Left lung (tissue), 14 donors: ENCODE measurements at places on chromosomes 7 and 10. TPM values are rescaled to one million over a fixed set of nuclear protein-coding genes. Genes with fewer than 3 reads are reported as not detected.
A peak's percentile ranks its signal among the peaks of the same experiment; 100 is the strongest.

DNA sequence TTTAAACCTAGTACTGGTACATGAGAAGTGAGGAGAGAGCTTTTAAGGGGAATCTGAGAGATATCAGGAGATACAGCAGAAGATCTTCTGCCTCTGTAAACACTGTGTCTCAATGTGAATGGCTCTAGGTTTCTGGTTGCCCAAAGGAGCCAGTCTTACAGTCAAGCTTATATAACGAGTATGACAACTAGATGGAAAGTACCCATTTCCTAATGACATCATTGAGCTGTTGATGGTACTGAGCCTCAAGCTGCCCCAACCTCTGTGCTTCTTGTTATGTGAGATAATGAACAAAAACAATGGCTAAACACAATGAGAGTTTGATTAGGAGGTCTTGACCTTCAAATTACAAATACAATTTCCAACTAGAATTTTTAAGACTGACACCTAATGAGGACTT is 451.5 kb downstream of the SORCS1 start:
- no peak for DNase-seq

GRCh38 chr7:86784765-86785164 is 141.1 kb downstream of the GRM3 start:
- DNase-seq, result no peak

The OR2A7 gene
- polyA plus RNA-seq, result 17.3 TPM

The ACHE gene
- 1.6 TPM for polyA plus RNA-seq

The NEUROD6 gene
- polyA plus RNA-seq, result 0.17 TPM

- DNase-seq, result no peak
These were observed 27.9 kb upstream of the HPS1 start for GRCh38 chr10:98474628-98475027.

GRCh38 chr10:92122941-92123450 is 167.9 kb downstream of the CPEB3 start:
- no peak for DNase-seq

DNA sequence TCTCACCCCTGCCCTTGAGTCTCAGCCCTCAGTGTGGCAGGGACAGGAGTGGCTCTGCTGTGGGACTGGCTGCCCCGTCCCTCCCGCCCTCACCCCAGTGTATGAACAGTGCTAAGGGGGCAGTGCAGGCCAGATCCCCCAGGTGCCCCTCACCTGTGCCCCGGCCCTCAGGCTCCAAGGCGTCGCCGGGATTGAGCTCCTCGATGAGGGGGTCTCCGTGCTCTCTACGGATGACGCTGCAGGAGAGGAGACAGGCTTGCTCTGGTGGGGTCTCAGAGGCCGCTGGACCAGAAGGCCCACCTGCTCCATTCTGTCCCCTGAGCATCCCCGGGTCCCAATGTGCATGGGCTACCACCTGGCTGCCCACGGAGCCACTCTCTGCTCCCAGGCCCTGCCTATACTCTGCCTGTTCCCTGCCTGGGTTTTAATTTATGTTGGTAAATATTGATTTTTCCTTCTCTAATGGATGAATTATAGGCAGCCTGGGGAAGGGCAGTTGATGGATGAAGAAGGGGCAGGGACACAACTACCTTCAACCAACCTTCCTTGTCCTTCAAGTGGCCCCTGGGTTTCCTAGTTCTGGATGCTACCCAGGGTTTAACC is 47.2 kb downstream of the GOLGA7B start:
- DNase-seq, result no peak

- DNase-seq, result no peak
These were observed 128.7 kb downstream of the ELAPOR2 start for GRCh38 chr7:86930554-86931307.

The TMEM178B gene
- polyA plus RNA-seq, result 3.3 TPM

- DNase-seq, result peak; percentile 26
These were observed 43.0 kb downstream of the SCRN1 start for GRCh38 chr7:29946428-29947186.

The NPY4R gene
- polyA plus RNA-seq, result 0.38 TPM

DNA sequence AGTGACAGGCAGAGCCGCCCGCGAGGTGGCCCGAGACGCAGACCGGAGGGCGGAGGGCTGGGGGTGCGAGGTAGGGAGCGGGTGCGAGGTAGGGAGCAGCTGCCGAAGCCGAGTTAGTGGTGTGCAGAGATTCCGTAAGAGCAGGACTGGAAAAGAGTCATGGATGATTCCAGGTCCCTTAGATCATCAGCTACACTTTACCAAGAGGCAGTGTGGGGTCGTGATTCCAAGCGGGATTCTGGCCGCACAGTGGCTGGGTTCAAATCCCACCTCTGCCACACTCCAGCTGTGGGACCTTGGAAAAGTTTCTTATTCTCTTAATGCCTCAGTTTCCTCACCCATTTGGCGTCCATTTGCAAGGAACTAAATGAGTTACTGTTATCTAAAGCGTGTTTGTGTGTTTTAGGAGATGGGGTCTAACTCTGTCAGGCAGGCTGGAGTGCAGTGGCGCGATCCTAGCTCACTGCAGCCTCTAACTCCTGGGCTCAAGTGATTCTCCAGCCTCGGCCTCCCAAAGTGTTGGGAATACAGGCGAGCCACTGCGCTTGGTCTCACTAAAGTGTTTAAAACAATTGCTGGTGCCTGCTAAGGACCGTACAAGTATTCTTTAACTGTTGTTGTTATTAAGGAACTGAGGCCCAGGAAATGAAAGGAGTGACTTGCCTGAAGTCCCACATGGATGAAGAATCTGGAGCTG is 1.1 kb downstream of the NDUFB2 start:
- DNase-seq, result no peak

DNA sequence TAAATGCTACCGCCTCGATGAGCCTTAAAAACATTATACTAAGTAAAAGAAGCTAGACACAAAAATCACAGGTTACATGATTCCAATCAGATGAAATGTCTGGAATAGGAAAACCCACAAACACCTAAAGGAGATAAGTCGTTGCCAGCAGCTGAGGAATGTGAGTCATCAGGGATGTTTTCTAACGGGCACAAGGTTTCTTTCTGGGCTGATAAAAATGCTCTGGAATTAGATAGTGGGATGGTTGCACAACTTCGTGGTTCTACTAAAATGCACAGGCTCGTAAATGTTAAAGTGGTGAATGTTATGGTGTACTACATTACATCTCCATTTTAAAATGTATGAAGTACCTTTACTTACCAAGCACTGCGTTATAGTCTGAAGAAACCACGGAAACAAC is 9.7 kb downstream of the ABLIM1 start:
- no peak for DNase-seq

GRCh38 chr7:107147464-107148393 is 21.1 kb upstream of the HBP1 start:
- no peak for DNase-seq

- DNase-seq, result no peak
These were observed 42.0 kb downstream of the GOLGA7B start for GRCh38 chr10:97891497-97892167.

- no peak for DNase-seq
These were observed 51.2 kb upstream of the NXPH1 start for GRCh38 chr7:8382004-8382730.

DNA sequence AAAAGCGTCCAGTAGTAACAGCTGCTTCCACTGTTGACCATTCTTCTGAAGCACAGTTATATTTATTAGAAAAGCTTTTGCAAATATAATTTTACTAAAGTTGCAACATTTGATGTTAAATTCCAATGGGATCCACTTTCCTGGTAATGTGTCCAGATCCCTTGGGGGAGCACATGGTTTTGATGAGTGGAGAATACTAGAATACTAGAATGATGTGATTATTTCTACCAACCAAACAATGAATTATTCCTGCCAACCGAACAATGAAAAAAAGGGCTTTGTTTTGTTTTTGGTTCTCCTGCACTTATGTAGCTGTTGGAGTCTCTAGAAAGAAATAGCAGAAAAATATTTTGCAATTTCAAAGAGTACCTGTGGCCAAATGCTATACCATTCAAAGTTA is 59.1 kb downstream of the BPGM start:
- no peak for DNase-seq

GRCh38 chr10:117364110-117364960 is 10.9 kb downstream of the PDZD8 start:
- no peak for DNase-seq

The GLI3 gene
- polyA plus RNA-seq, result 30.7 TPM

The COL28A1 gene
- polyA plus RNA-seq, result 2.1 TPM

The WNT8B gene
- 0.09 TPM for polyA plus RNA-seq

DNA sequence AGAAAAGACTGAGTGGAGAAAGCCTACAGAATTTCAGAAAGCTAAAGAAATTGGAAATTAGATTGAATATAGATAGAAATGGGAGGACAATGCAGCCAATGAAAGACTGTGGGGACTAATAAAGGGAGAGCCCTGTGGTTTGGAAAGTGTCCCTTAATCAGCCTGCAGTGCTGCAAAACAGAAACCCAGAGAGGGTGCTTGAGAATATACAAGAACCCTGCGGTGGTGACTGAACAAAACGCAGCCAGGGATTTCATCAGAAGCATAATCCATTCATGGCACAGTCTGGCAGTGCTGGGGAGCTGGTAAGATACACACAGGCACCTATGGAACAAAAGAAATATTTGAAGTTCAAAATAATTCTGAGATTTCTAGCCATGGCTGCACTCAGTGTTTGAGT is 19.1 kb downstream of the CEP41 start:
- DNase-seq, result no peak

The OR2F1 gene
- 0.44 TPM for polyA plus RNA-seq

The EFCAB10 gene
- 6.3 TPM for polyA plus RNA-seq

- no peak for DNase-seq
These were observed 2.4 kb downstream of the UROS start for GRCh38 chr10:125820701-125821100.

GRCh38 chr7:94436700-94437099 is 42.0 kb downstream of the COL1A2 start:
- DNase-seq, result no peak

The EPO gene
- 0.28 TPM for polyA plus RNA-seq

GRCh38 chr10:124210263-124210662 is 116.9 kb upstream of the CHST15 start:
- no peak for DNase-seq

DNA sequence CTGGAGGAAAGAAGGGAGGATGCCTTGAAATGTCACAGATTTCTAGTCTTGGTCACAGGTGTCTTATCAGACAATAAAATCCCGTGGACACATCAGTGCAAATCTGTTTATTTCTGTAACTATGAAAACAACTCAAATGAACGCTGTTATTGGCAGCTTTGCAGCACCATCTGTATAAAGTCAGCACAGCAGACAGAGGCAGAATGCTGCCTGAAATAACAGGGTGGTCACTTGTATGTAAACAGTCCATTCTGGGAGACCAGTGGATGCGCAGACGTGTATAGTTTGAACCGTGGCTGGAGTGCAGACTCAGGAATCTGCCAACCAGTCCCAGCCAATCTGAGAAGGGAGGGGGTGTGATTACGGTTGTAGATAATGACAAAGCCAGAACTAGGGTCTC is 54.8 kb downstream of the SEC23IP start:
- DNase-seq, result peak; percentile 28

DNA sequence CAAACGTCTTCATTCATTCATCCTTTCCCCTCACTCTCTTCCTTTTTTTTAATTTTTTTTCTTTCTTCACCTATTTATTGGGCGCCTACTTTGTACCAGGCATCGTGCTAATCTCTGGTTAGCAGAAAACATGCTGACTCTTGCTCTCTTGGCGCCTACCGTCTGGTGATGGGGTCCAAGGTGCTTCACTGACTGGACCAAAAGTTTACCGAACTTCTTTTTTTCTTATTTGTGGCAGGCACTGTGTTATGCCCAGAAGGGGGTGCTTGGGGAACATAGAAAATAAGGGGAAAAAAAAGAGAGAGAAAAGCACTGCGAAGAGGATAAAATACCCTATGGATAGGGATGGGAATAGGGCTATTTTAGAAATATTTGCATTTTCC is 505 bp upstream of the FAM204A start:
- DNase-seq, result no peak

- no peak for DNase-seq
These were observed 80.6 kb downstream of the GSAP start for GRCh38 chr7:77335581-77335980.

The ADIRF gene
- 12.8 TPM for polyA plus RNA-seq

- DNase-seq, result no peak
These were observed 140.1 kb upstream of the UNC5B start for GRCh38 chr10:71072131-71072822.

GRCh38 chr7:14894826-14895225 is 7.7 kb downstream of the DGKB start:
- DNase-seq, result no peak

The FRMD4A gene
- 53.1 TPM for polyA plus RNA-seq

DNA sequence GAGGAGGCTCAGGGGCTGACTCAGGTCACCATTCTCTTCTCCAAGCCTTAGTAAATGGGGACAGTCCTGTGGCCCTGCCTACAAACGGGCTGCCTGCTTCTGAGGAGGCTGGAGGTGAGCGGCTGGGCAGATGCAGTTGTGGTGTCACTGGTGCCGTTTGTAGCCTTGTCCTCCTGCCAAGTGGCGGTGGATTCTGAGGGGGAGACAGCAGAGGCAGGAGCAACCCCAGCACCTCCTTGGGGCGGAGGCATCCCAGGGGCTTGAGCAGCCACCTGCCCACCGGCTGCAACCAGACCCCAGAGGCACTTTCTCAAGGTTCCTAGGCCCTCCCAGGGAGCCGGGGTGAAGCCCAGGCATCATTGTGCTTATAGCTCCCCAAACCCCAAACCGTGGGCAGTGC is 112.5 kb downstream of the ZMIZ1 start:
- DNase-seq, result peak; percentile 49

The CAMK2G gene
- polyA plus RNA-seq, result 34.2 TPM

DNA sequence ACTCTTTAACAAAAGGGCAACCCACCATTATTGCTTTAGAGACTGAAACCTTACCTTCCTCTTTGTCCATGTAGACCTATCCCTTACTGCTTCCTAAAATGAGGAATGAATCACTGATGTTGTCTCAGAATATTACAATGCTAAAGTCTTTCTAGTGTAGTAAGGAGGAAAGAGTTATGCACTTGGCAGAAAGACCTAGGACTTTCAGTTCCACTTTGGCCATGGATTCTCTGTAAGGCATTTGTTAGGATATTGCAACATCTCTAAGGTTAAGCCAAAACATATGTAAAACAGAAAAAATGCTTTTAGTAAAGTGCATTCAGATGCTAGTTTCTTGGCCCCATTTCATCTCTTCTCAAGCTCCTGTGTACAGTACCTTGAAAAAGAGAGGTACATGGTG is 230.9 kb downstream of the PARD3 start:
- DNase-seq, result no peak

The TMEM229A gene
- 1.4 TPM for polyA plus RNA-seq

- no peak for DNase-seq
These were observed 11.4 kb downstream of the STK31 start for GRCh38 chr7:23721456-23721855.

DNA sequence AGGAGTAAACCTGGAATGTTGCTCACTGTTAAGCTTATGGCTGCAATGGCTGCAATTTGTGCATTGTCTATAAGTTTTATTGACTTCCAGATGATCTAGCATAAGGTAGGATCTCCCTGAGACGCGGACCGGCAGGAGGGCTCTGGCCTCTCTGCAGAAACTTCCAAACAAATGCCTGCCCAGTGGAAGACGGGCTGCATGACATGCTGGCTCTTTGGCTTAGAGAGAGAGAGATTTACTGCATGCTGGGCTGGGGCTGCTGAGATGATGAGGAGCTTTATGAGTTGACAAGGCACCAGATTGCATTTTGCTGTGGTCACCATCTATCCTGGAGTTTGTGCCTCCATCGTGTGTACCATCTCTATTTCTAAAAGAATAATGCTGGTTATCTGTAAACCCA is 193.2 kb downstream of the GALNT17 start:
- no peak for DNase-seq

- no peak for DNase-seq
These were observed 12.3 kb upstream of the ASB4 start for GRCh38 chr7:95473276-95473985.
